ENCODE measurements at places on chromosomes 12 and 14.

DNA sequence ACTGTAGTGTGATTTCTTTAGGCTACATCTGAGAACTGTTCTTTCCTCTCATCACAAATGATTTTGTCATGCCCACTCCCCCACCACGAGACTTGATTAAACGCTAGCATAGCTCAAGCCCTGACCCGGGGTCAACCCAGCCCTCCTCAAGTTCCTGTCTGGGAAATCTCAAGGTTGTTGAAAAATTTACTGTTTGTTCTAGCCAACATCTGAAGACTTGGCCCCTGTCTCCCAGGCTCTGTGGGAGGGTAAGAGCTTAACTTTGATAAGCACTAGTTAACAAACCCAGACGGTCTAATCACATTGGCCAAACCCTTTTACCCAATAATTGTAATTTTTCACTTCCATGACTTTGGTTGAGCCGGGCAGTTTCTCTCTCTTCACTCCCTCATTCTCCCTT, 86.2 kb upstream of the AMIGO2 start:
- DNase-seq, result no peak

DNA sequence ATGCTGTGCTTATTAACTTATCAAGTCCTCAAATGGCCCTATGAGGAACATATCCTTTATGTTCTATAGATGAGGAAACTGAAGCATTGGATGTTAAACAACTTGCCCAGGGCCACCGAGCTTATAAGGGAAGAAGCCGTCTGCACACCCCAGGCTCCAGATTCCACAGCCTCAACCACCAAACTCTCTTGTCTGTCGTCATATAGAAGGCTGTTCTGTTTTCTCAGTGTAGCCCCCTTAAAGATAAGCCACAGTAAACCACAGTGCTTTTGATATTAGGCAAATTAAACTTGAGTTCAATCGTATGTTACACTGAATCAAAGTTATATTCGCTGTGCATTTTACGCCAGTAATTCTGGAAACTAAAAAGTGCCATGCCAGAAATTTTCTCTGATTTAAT, 116.7 kb downstream of the PRKCH start:
- DNase-seq, result no peak

DNA sequence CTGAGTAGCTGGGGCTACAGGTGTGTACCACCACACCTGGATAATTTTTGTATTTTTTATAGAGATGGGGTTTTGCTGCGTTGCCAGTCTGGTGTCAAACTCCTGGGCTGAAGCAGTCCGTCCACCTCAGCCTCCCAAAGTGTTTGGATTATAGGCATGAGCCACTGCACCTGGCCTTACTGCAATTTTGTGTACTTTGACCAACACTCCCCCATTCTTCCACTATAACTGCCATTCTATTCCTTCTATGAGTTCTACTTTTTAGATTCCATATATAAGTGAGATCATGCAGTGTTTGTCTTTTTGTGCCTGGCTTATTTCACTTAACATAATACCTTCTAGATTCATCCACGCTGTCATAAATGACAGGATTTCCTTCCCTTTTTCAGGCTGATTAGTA, 199.1 kb downstream of the NUBPL start:
- no peak for DNase-seq

DNA sequence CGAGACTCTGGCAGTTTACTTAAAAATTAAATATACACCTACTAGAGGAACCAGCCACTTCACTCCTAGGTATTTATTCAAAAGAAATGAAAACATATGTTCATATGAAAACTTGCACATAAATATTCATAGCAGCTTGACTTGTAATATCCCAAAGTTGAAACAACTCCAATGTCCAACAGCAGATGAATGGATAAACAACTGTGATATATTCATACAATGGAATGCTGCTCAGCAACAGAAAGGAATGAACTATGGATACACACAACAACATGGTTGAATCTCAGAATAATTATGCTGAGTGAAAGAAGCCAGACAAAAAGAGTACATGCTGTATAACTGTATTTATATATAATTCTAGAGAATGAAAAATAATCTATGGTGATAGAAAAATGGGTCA, 53.4 kb upstream of the DACT1 start:
- no peak for DNase-seq

DNA sequence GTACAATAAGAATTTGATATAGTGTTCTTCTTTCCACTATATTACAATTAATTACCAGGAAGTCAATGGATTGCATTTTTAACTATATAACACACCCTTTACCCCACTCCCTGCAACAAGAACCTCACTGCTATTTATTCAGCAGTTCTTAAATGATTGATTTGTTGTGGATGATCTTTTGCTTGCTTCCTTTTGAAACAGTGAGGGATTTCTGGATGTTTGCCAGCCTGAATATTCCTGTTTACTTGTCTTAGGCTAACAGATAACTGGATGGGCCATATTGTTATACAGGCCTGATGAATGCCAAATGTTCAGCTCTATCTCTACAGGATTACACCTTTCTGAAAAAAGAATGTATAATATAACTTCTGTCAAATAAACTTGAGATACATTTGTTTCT, 497.6 kb downstream of the APAF1 start:
- DNase-seq, result no peak

- DNase-seq, result no peak
Observed at GRCh38 chr12:93704122-93704521, 26.9 kb downstream of the CRADD start.

GRCh38 chr12:119307747-119308146, 26.8 kb upstream of the CCDC60 start:
- no peak for DNase-seq
